IPS DF 19.7 (cell line): ENCODE measurements at places on chromosomes 16 and 17.

DNA sequence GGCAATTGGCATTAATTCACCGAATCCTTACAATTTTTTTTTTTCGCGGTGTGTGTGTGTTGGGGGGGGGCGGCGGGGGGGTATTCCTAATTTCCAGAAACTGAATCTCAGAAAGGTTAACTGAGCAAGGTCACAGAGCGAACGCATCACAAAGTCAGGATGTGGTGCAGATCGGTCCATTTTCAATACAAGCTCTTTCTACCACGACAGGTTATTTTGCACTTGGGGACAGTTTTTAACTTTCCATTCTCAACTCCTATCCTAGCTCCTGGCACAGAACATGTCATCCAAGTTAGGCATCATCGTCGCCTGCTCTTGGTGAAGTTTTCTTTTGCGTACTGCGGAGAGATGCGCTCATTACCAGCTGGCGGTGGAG, 15.4 kb upstream of the ERN1 start:
- DNase-seq: no peak

DNA sequence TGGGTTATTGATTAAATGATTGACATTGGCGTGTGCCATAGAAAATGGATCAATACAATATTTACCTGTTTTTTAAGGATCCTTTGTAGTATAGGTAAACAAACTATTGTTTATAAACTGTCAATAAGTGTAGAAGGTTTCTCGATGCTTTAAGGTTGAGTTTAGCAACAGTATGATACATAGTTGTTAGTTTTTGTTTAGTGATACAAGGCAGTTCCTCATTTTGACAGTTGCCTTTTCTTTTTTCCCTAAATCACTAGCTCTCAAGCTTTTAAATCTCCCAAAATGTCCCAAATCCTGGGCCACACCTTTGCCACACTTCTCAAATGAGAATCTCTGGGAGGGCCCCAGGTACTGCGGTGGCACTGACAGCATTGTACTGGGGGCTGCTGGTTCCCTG, 57.3 kb downstream of the EPN2 start:
- no peak for DNase-seq

DNA sequence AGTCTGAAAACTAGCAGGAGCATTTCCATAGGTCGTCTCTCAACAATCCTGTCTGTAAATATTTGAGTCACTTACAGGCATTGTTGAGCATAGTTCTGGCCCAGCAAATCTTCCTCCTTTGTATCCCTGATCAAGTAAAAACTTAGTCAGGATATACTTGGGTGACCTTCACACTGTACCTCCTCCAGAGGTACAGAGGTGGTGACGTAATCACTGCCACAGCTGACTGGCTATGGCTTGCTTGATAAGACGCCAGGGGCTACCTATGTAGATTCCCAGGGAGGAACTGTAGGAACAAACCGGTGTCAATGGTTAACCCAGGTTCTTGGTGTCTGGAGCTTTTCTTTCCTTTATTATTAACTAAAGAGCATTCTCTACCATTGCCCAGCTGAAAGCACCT, at the start of gene KCNJ16:
KCNJ16 (plus strand) TSS at position 270 of the 400 bp plus-strand sequence. CDS start 56,863 bp downstream, outside the sequence.
- DNase-seq: no peak

GRCh38 chr16:1871974-1872635, at the start of gene MEIOB:
Gene MEIOB (minus strand): TSS chr16:1872164. CDS start chr16:1868175, 3,989 bp downstream.
- no peak for DNase-seq

DNA sequence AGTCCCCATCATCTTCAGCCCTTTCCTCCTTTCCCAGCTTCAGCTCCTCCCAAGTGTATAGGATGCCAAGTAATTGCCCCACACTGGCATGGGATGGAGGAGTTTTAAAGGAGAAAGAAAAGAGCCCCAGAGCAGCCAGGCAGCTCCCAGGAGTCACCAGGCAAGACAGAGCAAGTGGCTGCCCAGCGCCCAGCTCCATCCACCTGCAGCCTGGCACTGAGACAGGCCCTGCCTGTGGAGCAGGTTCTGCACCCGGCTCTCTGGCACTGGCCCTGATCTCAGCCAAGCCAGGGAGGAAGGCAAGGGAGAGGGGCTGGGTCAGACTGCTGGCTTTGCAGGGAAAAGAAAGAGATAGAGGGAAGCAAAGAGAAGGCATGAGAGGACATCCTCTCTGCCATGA, 21.7 kb downstream of the FOXN1 start:
- DNase-seq: no peak

GRCh38 chr17:47315451-47316266, 8.1 kb upstream of the EFCAB13 start:
- no peak for DNase-seq

DNA sequence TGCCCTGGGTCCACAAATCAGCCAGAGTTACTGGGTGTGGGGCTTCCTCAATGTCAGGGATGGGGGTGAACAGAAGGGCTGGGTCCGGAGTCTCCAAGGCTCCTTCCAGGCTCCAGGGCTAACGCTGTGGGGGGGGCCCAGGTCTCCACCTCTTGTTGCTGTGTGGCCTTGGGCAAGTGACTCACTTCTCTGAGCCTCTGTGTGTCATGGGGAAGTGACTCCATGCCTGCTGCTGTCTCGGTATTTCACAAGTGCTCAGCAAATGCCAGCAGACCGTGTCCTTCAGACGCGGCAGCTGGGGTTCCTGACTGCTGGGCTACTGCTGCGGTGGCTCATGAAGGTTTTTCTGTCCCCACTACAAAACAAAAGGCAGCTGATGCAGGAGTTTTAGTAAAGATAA, 26.6 kb downstream of the JPH3 start:
- DNase-seq: no peak

- no peak for DNase-seq
Measured at GRCh38 chr17:82931699-82932517, 92.1 kb upstream of the ZNF750 start.

- DNase-seq: no peak
Measured at GRCh38 chr17:48643697-48644012, 17.5 kb upstream of the HOXB9 start.

GRCh38 chr17:77186141-77186604, 45.4 kb downstream of the SEC14L1 start:
- no peak for DNase-seq

- DNase-seq: peak; percentile 54
Measured at GRCh38 chr16:74019612-74020011, 277.0 kb upstream of the PSMD7 start.
